ENCODE measurements at places on chromosomes 5 and 9. TPM values are rescaled to one million over a fixed set of nuclear protein-coding genes. Genes with fewer than 3 reads are reported as not detected.

The IQGAP2 gene
- 70.2 TPM for total RNA-seq

The TMEFF1 gene
- 0.49 TPM for total RNA-seq

DNA sequence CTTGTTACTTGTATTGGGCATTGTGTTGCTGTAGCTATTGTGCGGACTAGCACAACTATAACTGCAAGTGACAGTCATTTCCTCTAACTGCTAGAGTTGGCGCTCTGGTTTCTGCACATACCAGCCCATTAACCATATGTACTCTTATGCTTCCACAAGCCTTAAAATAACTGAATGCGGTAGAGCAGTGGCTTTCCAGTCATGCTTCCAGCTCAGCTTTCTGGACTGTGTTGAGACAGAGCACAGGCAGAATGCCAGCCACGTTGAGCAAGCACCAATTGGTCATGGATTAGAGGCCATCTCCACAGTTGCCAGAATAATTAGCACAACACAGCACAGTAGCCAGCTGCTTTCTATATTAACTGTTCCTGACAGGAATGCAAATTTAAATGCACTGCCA, 12.2 kb downstream of the INVS start:
- DNase-seq: no peak
- peaks cover 12% of the 10 kb centered on the region for H3K36me3 ChIP-seq
- H3K27ac ChIP-seq: no peak overlapping the region
- H3K27me3 ChIP-seq: no peaks in the 10 kb centered on the region

DNA sequence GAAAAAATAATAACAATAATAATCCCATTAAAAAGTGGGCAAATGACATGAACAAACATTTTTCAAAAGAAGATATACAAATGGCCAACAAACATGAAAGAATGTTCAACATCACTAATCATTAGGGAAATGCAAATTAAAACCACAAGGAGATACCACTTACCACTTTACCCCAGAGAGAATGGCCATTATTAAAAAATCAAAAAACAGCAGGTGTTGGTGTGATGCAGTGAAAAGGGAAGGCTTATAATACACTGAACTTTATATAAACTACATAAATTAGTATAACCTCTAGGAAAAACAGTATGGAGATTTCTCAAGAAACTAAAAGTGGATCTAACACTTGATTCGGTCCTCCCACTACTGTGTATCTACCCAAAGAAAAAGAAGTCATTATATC, 81.9 kb downstream of the DROSHA start:
- H3K27ac ChIP-seq: no peak overlapping the region
- peaks cover 68% of the 10 kb centered on the region for H3K36me3 ChIP-seq
- no peaks in the 10 kb centered on the region for H3K27me3 ChIP-seq
- H3K4me1 ChIP-seq: no peaks in the 10 kb centered on the region
- no peak for DNase-seq

DNA sequence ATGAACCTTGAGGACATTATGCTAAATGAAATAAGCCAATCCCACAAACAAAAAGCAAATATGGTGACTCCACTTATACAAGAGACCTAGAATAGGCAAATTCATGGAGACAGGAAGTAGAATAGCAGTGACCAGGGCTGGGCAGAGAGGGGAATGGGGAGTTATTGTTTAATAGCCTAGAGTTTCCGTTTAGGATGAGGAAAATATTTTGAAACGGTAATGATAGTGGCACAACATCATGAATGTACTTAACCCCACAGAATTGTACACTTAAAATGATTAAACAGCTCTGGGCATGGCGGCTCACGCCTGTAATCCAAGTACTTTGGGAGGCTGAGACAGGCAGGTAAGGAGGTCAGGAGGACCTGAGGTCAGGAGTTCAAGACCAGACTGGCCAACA, 65.8 kb downstream of the NSUN2 start:
- H3K4me3 ChIP-seq: no peak overlapping the region
- DNase-seq: peak; percentile 4
- peaks cover 19% of the 10 kb centered on the region for H3K27me3 ChIP-seq

- H3K27me3 ChIP-seq: no peaks in the 10 kb centered on the region
- H3K36me3 ChIP-seq: peaks cover 12% of the 10 kb centered on the region
- no peak overlapping the region for H3K4me3 ChIP-seq
- H3K4me1 ChIP-seq: peaks cover 38% of the 10 kb centered on the region
- no peak overlapping the region for H3K27ac ChIP-seq
Observed at GRCh38 chr5:43045236-43045635, 5.1 kb upstream of the ANXA2R start.

DNA sequence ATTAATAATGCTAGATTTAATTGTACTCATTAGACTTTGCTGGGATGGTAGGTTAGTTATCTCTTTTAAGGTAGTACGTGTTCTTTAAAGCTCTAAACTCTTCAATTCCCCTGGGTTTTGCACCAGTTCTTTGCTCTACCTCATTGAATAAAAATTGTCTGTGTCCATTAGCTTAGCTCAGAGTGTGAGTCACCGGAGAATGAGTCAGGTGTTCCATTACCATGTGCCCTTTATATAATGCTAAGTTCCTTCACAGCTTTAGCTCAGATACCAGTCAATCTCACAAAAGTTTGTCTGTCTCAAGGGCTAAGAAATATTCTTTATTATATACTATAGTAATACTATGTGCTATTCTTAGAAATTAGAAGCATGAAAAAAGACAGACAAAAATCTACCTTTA, 339.4 kb downstream of the PRELID2 start:
- DNase-seq: no peak
- H3K4me1 ChIP-seq: no peaks in the 10 kb centered on the region
- H3K27ac ChIP-seq: no peak overlapping the region
- no peaks in the 10 kb centered on the region for H3K27me3 ChIP-seq

The PCDHGA7 gene
- total RNA-seq: not detected

- H3K27ac ChIP-seq: no peak overlapping the region
- no peaks in the 10 kb centered on the region for H3K27me3 ChIP-seq
- DNase-seq: no peak
- peaks cover 16% of the 10 kb centered on the region for H3K4me1 ChIP-seq
- no peak overlapping the region for H3K4me3 ChIP-seq
- peaks cover 15% of the 10 kb centered on the region for H3K36me3 ChIP-seq
Observed at GRCh38 chr9:136860529-136860928, 5.6 kb downstream of the EDF1 start.

Measured in activated CD8-positive, alpha-beta memory T cell treated with anti-CD3 and anti-CD28 coated beads, Interleukin-2, amount 10 ng/mL, durations not matched to agents 7 days and 5 days (primary cell).